GM23248 (cell line): ENCODE measurements at places on chromosomes 7 and 10.

- DNase-seq = no peak
- H3K36me3 ChIP-seq = no peaks in the 10 kb centered on the region
- no peak overlapping the region for H3K4me3 ChIP-seq
- no peaks in the 10 kb centered on the region for H3K4me1 ChIP-seq
- H3K27me3 ChIP-seq = peaks cover 9% of the 10 kb centered on the region; the same call in 1 of the 2 replicates
- no peak overlapping the region for H3K27ac ChIP-seq
These were observed 11.4 kb downstream of the PTPRN2 start for GRCh38 chr7:158576050-158576762.

DNA sequence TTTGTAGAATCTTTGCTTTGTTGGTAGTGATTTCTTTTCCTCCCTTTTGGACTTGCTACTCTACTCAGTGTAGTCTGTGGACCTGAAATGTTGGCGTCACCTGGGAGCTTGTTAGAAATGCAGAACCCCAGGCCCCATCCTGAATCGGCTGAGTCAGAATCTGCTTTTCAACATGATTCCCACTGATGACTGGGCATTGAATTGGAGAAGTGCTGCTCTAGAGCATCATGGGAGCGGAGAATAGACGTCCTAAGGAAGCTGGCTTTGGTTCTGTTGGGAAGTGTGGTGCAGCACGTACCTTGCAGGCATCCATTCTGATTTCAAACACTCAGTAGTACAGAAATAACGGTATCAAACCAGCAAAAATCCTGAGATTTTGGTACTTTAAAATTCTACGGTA, 54.7 kb downstream of the RBM33 start:
- no peak for DNase-seq
- peaks cover 26% of the 10 kb centered on the region for H3K36me3 ChIP-seq
- H3K27me3 ChIP-seq = no peaks in the 10 kb centered on the region

DNA sequence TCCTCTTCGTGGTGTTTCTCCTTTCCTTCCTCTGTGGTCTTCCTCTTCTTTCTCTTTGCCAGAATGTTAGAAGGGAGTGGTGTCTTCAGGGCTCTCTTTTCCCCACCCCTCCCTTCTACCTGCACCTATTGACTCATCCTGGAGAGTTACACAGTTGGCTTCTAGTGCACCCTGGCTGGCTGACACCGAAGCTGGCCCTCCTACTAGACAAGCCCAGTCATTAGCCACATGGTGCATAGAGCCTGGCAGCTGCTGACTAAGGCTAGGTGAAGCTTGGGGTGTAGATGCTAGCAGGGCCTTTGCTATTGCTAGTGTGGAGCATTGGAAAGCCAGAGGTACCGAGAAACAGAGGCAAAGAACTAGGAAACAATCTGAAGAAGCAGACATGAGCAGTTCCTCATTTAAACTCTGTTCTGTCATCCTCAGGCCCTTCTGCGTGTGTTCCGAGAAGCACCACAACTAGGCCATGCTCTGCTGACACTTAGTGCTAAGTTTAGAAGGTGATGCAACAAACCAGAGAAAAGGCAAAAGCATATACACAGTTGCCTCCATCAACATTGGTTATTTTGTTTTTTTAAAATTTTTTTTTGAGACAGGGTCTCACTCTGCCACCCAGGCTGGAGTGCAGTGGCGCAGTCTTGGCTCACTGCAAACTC, 213.9 kb downstream of the BAMBI start:
- no peak overlapping the region for H3K27ac ChIP-seq
- H3K27me3 ChIP-seq = no peaks in the 10 kb centered on the region; the same call in 1 of the 2 replicates
- H3K36me3 ChIP-seq = no peaks in the 10 kb centered on the region
- DNase-seq = no peak
- no peaks in the 10 kb centered on the region for H3K4me1 ChIP-seq
- H3K4me3 ChIP-seq = no peak overlapping the region

GRCh38 chr10:20088061-20088701, 271.9 kb downstream of the PLXDC2 start:
- H3K4me3 ChIP-seq = no peak overlapping the region
- no peak overlapping the region for H3K27ac ChIP-seq
- DNase-seq = no peak
- no peaks in the 10 kb centered on the region for H3K36me3 ChIP-seq
- no peaks in the 10 kb centered on the region for H3K27me3 ChIP-seq
- no peaks in the 10 kb centered on the region for H3K4me1 ChIP-seq

DNA sequence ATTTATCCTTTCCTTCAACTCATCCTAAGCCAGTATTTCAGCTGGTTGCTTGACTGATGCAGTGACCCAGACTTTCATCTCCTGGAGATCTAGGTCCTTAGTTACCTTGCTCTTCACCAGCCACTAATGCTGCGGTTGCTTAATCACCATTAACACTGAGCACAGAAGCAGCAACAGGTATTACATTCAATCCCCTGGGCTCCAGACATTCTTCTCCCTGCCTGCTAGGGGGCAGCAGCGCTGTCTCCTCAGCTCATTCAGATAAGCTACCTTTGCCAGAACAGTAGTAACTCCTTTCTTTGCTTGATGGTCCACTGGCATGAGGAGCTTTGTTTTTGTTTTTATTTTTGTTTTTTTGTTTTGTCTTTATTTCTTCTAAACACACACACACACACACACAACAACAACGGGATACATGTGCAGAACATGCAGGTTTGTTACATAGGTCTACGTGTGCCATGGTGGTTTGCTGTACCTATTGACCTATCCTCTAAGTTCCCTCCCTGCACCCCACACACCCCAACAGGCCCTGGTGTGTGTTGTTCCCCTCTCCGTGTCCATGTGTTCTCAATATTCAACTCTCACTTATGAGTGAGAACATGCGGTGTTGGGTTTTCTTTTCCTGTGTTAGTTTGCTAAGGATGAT, 1043.2 kb upstream of the C7orf33 start:
- no peak overlapping the region for H3K4me3 ChIP-seq
- no peaks in the 10 kb centered on the region for H3K4me1 ChIP-seq
- no peaks in the 10 kb centered on the region for H3K27me3 ChIP-seq
- no peaks in the 10 kb centered on the region for H3K36me3 ChIP-seq
- no peak overlapping the region for H3K27ac ChIP-seq

DNA sequence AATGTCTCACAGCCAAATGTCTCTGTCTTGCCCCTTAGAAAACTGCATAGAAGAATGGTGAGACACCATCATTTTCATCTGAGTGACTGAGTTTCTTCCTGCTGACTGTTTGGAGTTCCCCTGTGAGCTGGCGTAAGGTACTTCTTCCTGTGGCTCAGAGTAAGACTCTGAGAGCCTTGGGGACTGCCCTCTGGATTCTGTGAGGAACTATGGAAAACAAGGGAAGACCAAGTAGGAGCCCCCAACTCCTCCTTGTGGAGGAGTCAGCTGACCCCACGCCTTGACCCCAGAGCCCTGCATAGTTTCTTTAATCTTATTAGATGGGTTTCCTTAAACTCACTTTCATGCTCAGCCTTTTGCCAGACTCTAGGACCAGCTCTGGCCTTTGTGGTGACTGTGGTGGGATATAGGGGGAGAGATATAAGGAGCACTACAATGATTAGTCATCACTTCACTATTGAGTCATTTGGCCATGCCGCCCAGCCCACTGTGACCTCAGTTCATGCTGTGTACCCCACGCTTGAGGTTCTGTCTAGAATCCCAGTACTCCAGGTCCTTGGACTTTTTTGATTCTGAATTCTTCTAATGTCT, 51.8 kb upstream of the FAM133B start:
- H3K27me3 ChIP-seq = no peaks in the 10 kb centered on the region
- H3K27ac ChIP-seq = peak overlapping the region; percentile 75
- H3K4me3 ChIP-seq = no peak overlapping the region
- DNase-seq = peak; percentile 72
- no peaks in the 10 kb centered on the region for H3K36me3 ChIP-seq

DNA sequence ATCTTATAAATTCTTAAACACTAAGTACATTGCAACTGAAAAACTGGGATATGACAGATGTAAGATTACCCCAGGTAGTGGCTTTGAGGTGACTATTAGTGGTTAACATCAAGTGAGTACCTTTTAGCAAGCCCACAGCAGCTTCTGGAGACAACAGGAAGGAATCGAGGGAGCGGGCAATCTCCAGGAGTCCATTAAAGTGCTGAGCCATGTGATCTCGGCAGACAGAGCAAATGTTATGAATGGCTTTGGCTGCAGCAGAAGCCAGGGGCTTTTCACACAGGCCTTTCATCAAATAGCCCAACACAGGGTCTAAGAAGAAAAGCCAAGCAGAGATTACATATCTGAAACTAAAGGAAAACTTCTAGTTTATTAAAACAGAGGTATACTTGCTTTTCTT, 48.9 kb downstream of the IRF5 start:
- H3K27me3 ChIP-seq = no peaks in the 10 kb centered on the region
- H3K4me3 ChIP-seq = no peak overlapping the region
- H3K36me3 ChIP-seq = peaks cover 45% of the 10 kb centered on the region
- H3K4me1 ChIP-seq = no peaks in the 10 kb centered on the region

DNA sequence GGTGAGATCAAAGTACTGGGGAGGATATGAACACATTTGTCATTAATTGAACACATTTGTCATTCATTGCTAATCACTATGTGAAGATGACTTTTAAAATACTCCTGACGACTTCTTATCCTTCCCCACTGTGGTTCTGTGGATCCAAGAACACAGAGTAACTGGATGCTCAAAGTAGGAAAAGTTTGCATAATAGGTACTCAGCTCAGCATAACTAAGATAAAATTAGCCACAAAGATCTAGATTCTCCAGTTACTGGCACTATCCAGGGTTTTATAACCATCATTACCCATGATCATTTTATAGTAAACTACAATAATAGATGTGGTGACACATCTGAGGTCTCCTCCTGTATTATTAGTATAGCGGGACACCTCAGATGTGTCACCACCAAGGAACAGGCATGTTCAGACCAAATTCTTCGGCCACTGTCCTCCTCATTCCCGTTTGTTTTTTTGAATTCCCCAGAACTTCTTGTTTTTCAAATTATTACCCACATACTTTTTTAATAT, 163.6 kb upstream of the LRRTM3 start:
- DNase-seq = no peak
- no peaks in the 10 kb centered on the region for H3K4me1 ChIP-seq
- no peaks in the 10 kb centered on the region for H3K36me3 ChIP-seq
- no peaks in the 10 kb centered on the region for H3K27me3 ChIP-seq

- H3K27ac ChIP-seq = no peak overlapping the region
- no peak for DNase-seq
- no peaks in the 10 kb centered on the region for H3K4me1 ChIP-seq
- no peak overlapping the region for H3K4me3 ChIP-seq
- H3K27me3 ChIP-seq = no peaks in the 10 kb centered on the region; the same call in 1 of the 2 replicates
These were observed 138.3 kb upstream of the FGFR2 start for GRCh38 chr10:121736315-121737130.

DNA sequence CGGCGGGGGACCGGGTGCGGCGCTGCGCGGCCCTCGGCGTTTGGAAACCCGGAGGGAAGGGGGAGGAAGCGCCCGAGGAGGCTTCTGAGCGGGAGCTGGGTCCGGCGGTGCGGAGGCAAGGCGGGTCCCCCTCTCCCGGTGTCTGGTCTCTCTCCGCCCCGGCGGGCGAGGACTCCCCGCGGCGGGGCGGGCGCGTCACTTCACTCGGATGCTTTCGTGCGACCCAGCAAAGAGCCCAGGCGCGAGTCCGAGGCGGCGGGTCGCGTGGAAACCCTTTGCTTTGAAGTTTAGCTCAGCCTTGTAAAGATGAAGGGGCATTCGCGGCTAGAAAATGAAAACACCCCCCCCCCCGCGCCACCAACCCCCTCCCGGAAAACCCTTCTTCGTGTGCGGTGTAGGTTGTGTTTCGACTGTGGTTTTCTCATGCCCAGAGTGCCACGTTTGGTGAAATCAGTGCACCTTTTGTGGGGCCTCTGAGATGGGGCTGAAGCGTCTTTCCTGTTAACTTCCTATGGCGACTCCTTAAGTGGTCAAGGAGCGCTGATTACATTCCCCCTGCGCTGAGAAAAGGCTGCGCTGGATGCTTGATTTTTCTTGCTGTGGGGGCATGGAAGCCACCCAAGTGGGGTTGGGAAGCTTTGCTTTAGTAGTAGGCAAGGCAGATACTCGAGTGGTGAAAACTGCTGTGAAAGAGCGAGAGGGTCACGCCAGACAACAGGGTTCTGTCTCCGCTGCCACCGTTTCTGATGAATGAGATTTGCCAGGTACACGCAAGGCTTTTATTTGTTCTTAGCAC, 876 bp downstream of the GNAI1 start:
- H3K27ac ChIP-seq = peak overlapping the region; percentile 50
- H3K27me3 ChIP-seq = no peaks in the 10 kb centered on the region
- no peaks in the 10 kb centered on the region for H3K36me3 ChIP-seq
- H3K4me1 ChIP-seq = peaks cover 37% of the 10 kb centered on the region
- DNase-seq = peak; percentile 69

GRCh38 chr10:74960670-74961069, 134.3 kb downstream of the KAT6B start:
- H3K27ac ChIP-seq = no peak overlapping the region
- H3K4me1 ChIP-seq = peaks cover 8% of the 10 kb centered on the region; the same call in 1 of the 2 replicates
- H3K36me3 ChIP-seq = no peaks in the 10 kb centered on the region

DNA sequence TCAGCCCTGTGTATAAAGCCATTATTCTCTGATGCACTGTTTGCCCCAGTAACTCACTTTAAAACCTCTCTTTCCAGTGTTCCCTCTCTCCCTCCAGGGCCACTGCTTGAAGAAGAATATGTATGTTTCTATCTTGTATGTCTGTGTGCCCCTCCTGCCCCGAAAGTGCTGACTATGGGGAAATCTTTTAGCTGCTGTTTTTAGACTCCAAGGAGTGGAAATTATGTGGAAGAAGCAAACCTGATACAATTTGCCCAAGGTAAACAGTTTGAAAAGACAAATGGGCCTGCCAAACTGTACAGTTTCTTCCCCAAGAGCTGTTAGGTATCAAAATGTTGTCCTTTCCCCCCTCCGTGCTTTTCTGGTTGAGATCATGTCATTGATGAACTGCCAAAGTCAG, 3.4 kb downstream of the ADRA2A start:
- no peaks in the 10 kb centered on the region; the same call in 1 of the 2 replicates for H3K36me3 ChIP-seq
- peak overlapping the region; percentile 80; the same call in 1 of the 2 replicates for H3K4me3 ChIP-seq
- DNase-seq = no peak
- no peak overlapping the region for H3K27ac ChIP-seq

DNA sequence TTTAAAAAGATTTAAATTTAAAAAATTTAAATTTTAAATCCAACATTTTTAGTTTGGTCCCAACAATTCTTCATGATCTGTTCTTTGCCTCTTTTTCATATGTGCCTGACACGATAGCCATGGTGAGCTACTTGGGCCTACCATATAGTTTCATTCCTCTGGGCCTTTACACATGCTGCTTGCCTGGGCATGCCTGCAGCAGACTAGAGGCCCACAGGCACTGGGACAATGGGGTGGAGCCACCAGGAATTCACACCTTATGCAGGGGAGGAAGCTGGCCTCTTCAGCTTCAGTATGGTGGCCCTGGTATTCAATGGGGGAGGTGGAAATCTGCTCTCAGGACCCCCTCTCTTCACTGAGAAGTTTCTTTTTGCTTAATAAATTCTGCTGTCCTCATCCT, 37.8 kb upstream of the ZNF365 start:
- no peaks in the 10 kb centered on the region for H3K36me3 ChIP-seq
- H3K27ac ChIP-seq = no peak overlapping the region
- H3K4me3 ChIP-seq = no peak overlapping the region
- H3K4me1 ChIP-seq = 0 out of 2 replicates have a peak, but pooled peaks cover 6% of the 10 kb centered on the region

- peak; percentile 52 for DNase-seq
- H3K27me3 ChIP-seq = no peaks in the 10 kb centered on the region
- 0 out of 2 replicates have a peak overlapping the region, but pooled peaks have one; percentile 7 for H3K27ac ChIP-seq
- H3K36me3 ChIP-seq = no peaks in the 10 kb centered on the region
- peaks cover 11% of the 10 kb centered on the region; the same call in 1 of the 2 replicates for H3K4me1 ChIP-seq
These were observed 182.5 kb downstream of the SEMA3D start for GRCh38 chr7:85004402-85004801.

- no peak for DNase-seq
- no peak overlapping the region for H3K4me3 ChIP-seq
- H3K27me3 ChIP-seq = no peaks in the 10 kb centered on the region
These were observed 580.1 kb downstream of the CCSER2 start for GRCh38 chr10:84908491-84908890.

GRCh38 chr7:33845991-33846509, 59.3 kb upstream of the BMPER start:
- H3K36me3 ChIP-seq = no peaks in the 10 kb centered on the region
- H3K4me3 ChIP-seq = no peak overlapping the region
- H3K27ac ChIP-seq = no peak overlapping the region
- peaks cover 27% of the 10 kb centered on the region for H3K4me1 ChIP-seq
